D721Med (cell line): ENCODE measurements at places on chromosomes 6 and 20.

DNA sequence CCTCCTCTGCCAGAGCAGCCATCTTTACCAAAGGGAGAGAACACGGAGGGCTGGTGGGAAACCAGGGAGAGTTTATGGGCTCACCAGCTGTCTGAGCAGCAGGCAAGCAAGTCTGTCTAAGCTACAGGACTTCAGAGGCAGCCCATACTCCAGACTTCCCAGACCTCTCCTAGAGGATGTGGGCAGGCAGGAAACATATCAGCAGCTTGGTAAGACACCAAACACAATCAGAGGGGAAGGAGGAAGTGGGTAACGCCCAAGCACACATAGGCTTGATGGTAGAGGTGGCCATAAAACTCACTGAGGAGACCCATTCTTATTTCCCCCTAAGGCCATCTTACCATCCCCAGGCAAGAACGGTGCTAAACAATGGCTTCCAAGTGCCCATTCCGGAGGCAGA lies 143.1 kb upstream of the ARID1B start:
- no peak for DNase-seq

- no peak for DNase-seq
Observed at GRCh38 chr6:138405816-138406413, 1.9 kb downstream of the HEBP2 start.

- no peak for DNase-seq
Observed at GRCh38 chr6:37725957-37726356, 28.3 kb upstream of the MDGA1 start.

GRCh38 chr6:139925894-139926641 lies 551.6 kb upstream of the CITED2 start:
- no peak for DNase-seq

- DNase-seq = no peak
Observed at GRCh38 chr6:147077251-147077650, 127.0 kb upstream of the STXBP5 start.

GRCh38 chr20:37804584-37805566 lies 98.1 kb upstream of the VSTM2L start:
- DNase-seq = no peak

GRCh38 chr6:101803136-101803535 lies 409.6 kb downstream of the GRIK2 start:
- no peak for DNase-seq

- DNase-seq = no peak
Observed at GRCh38 chr6:139760128-139760527, 385.7 kb upstream of the CITED2 start.

DNA sequence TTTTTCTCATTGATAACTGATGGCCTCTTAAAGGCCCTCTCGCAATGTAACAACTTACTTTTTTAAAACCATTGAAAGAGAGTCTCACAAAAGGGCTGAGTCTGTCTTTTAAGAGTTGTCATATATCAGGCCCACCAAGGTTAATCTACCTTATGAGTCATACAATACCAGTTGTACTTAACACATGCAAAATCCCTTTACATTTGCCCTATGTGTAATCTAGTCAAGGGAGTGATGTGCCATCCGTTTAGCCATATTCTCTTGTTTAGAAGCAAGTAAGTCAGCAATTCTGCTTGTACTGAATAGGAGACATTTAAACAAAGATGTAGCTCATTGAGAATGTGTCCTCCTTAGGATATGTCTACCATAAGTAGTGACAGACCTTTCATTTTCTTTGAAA lies 143.7 kb downstream of the TENT5A start:
- no peak for DNase-seq

DNA sequence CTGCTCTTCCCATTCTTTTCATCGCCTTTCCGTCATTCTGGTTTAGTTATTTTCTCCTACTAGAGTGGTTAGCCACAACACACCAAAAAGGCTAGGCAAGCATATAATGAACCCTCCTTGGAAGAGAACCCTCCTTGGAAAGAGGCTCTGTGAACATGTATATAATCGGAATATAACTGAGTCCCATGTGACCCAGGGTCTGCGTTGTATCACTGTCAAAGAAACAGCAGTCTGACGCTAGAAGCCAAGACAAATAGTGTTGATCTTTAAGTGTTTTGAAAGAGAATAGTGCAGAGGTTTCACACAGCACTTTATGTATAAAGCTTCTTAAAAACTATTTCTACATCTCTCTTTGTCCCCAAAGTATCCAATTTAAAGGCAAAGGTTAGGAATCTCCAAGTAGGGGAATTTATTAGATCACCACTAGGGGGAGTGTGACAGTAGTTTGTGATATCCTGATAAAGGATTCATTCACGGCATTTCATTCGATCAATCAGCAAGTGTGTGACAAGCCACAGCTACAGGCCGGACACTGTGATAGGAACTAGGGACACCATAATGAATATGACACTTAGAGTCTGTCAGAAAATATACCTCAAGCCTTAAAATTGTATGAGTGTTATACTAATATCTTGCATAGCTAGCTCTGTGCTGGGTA lies 395.3 kb downstream of the CD109 start:
- no peak for DNase-seq

GRCh38 chr6:140988780-140989179 lies 1143.9 kb upstream of the GJE1 start:
- no peak for DNase-seq

DNA sequence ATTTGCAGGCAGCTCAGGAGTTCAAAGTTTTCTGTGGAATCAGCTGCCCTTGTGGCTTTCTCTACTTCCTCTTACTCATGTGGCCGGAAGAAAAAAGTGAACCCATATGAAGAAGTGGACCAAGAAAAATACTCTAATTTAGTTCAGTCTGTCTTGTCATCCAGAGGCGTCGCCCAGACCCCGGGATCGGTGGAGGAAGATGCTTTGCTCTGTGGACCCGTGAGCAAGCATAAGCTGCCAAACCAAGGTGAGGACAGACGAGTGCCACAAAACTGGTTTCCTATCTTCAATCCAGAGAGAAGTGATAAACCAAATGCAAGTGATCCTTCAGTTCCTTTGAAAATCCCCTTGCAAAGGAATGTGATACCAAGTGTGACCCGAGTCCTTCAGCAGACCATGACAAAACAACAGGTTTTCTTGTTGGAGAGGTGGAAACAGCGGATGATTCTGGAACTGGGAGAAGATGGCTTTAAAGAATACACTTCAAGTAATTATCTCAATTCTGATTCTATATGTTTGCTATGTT lies 1.1 kb downstream of the MGME1 start:
- DNase-seq = no peak
